ENCODE measurements at places on chromosomes 7 and 10. TPM values are rescaled to one million over a fixed set of nuclear protein-coding genes. Genes with fewer than 3 reads are reported as not detected.

The CFAP43 gene
- 1.6 TPM for total RNA-seq

The SHTN1 gene
- total RNA-seq, result 18.2 TPM

The ACTA2 gene
- total RNA-seq, result 38.1 TPM

The CACNA2D1 gene
- 21.5 TPM for total RNA-seq

The YAE1 gene
- total RNA-seq, result 37.2 TPM

The KEL gene
- total RNA-seq, result 1.6 TPM

The STOX1 gene
- 4.0 TPM for total RNA-seq

The CPN1 gene
- total RNA-seq, result 0.52 TPM

The PTF1A gene
- total RNA-seq, result 0.51 TPM

The NYAP1 gene
- 6.3 TPM for total RNA-seq

The TMEM130 gene
- 0.17 TPM for total RNA-seq

The GET4 gene
- 46.3 TPM for total RNA-seq

The GHRHR gene
- not detected for total RNA-seq

The PSPH gene
- 28.6 TPM for total RNA-seq

The PPRC1 gene
- 51.6 TPM for total RNA-seq

The RNF148 gene
- total RNA-seq, result 0.39 TPM

The MNX1 gene
- 14.9 TPM for total RNA-seq

The RBM20 gene
- total RNA-seq, result 2.8 TPM

The ZNF804B gene
- 0.07 TPM for total RNA-seq

The PLPP4 gene
- total RNA-seq, result 1.3 TPM

The SUGCT gene
- 5.8 TPM for total RNA-seq

The GNA12 gene
- total RNA-seq, result 46.2 TPM

The TAS2R5 gene
- 3.3 TPM for total RNA-seq

The ENKUR gene
- 1.6 TPM for total RNA-seq

The ARL3 gene
- 12.2 TPM for total RNA-seq

The LGI1 gene
- 2.2 TPM for total RNA-seq

The SPDYE16 gene
- 0.51 TPM for total RNA-seq

The ASB10 gene
- not detected for total RNA-seq

The ERVW-1 gene
- total RNA-seq, result 1.2 TPM

The FOXI2 gene
- total RNA-seq, result 4.8 TPM

The AMPH gene
- total RNA-seq, result 2.0 TPM

The ZNF503 gene
- total RNA-seq, result 86.7 TPM

The HOXA10 gene
- total RNA-seq, result 4.9 TPM

The LDB3 gene
- total RNA-seq, result 0.85 TPM

The NEUROD6 gene
- not detected for total RNA-seq

The SUN3 gene
- not detected for total RNA-seq

The VIM gene
- 102 TPM for total RNA-seq

The HOXA9 gene
- total RNA-seq, result 4.1 TPM

The EBLN1 gene
- not detected for total RNA-seq

The R3HCC1L gene
- total RNA-seq, result 14.2 TPM

The BTRC gene
- 25.9 TPM for total RNA-seq

The FAM131B gene
- 2.1 TPM for total RNA-seq

The NUTM2E gene
- total RNA-seq, result 0.86 TPM

The GPR146 gene
- 1.2 TPM for total RNA-seq

Data from type B pancreatic cell (in vitro differentiated cells).